CD4-positive, alpha-beta T cell treated with Interleukin-6 for 4 hours (primary cell): ENCODE measurements at places on chromosomes 5 and 9.

GRCh38 chr5:138986186-138986800 is 111.2 kb upstream of the LRRTM2 start:
- DNase-seq: no peak

DNA sequence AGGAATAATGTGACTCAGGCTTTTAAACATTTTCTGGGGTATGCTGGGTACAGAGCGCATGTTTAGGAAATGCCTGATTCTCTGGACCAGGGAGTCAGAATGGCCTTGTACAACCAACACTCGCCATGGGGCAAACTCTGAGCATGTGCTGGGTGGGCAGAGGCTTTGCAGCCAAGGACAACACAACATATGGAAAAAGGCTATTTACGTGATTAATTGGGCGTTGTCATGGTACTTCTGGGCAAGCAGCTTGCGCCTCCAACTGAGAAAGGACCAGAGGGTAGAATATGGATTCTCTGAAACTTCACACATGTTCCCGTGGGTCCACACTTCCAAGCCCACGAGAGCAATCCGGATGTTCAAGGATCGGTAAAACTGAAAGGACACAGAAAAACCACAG is 49.1 kb downstream of the NIPAL4 start:
- DNase-seq: no peak

GRCh38 chr5:172659909-172660628 is 19.0 kb downstream of the NEURL1B start:
- DNase-seq: no peak

GRCh38 chr9:38380872-38381534 is 11.5 kb upstream of the ALDH1B1 start:
- no peak for DNase-seq

DNA sequence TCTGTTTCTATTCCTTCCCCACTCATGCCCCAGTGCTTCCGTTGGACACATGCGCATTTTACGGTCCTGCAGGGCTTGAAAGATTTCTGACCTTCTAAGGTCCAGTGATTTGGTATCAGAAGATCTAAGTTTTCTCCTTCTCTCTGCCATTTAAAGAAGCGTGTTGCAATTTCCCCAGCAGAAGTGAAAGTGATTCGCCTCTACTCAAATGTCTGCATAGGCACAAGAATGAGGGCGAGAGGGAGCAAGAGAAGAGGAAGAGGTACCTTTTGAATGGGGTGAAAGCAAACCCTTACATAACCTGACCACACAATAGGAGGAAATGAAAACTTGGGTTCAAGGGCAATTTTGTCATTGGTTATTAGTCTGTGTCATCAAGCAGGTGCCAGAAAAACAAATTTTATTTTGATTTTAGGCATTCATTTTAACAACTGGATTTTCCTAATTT is 31.7 kb upstream of the NR3C1 start:
- DNase-seq: peak; percentile 52

DNA sequence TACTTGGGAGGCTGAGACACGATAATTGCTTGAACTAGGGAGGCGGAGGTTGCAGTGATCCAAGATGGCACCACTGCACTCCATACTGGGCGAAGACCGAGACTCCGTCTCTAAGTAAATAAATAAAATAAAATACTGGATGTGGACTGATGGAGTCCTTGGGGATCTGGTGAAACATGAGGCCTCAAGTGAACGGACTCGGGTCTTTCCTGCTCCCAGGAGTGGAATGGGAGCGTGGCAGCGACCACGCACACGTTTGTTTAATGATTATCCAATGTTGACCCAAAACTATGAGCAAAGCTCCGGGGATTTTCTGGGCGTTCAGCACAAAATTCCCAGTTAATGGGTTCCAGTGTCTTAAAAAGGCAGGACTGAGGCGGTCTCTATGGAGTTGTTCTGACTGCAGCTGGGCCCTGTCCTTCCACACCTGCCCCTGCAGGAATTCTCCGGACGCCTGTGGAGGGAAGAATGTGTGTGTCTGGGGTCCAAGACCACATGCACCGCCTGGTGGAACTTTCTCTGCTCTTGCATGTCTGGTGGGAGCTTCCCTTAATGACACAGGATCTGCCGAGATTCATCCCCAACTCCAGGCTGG is 26.6 kb downstream of the NEK6 start:
- DNase-seq: no peak

DNA sequence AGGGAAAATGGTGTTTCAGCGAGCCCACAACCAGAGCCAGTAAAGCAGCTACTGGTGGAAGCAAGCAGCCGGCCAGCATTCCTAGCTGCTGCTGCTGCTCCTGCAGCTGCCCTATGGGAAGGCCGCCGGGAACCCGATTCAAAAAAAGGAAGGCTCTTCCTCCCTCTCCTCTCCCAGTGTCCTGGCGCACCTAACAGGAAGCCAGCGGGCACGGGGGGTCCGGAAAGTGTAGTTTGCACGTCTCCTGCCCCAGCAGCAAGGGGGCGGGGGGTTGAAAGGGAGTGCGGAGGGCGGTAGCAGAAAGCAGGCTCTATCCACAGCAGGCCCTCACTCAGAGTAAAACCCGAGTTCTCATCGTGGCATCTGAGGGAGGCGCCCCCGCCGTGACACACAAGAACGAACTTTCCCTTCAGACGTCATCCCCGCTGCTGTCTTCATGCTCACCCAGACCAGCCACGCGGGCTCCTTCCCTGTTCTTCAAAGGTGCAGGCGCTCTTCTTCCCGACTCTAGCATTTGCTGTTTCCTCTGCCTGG is 16.5 kb downstream of the GRXCR2 start:
- DNase-seq: no peak

DNA sequence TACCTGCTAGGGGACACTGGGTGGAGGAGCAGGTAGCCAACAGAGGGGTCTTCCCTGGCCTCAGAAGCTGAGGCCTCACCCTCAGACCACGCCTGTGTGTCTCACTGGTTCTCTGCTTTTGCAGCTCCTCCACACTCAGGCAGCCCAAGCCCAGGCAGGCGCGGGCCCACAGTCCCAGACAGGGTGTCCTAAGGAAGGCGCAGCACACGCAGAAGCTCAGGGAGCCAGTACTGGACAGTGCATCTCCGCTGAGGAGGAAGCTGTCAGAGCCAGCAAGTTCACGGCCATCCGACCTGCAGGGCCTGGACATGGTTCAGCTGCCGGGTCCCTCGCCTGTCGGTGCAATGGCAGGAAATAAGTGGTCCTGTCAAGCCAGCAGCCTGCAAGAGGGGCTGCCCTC is 25.3 kb downstream of the CFAP90 start:
- DNase-seq: no peak

DNA sequence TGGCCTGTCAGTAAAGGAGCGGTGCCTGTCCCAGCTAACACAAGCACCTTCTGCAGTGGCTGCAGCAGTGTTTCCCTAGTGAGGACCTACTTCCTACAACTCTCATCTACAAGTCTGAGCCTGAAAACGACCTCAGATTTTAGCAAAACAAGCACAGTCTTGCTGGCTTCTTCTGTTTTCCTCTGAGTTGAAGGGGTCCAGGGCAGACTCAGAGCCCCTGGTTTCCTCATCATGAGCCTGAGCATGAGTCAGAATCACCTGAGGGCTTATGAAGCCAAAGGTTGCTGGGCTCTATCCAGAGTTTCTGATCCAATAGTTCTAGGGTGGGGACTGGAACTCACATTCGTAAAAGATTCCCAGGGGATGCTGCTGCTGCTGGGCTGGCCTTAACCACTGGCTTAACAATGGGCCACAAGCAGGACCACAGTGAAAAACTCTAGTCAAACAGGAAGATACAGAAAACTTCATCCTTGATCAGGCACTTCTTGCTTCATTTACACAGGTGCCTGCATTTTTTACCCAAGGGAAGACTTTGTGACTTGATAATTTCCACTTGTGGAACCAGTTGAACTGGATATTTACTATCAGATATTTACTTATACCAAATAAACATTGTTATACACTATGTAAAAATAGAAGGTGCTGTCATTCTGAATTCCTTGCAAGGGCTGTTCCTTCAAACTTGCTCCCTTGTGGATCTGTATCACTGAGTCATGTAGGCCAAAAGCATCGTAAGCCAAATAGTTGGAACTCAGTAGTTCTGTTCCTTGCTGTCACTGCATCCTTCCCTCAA is 4.3 kb upstream of the ACER2 start:
- DNase-seq: no peak

GRCh38 chr9:121851641-121852091 is 200.2 kb downstream of the DAB2IP start:
- DNase-seq: no peak

DNA sequence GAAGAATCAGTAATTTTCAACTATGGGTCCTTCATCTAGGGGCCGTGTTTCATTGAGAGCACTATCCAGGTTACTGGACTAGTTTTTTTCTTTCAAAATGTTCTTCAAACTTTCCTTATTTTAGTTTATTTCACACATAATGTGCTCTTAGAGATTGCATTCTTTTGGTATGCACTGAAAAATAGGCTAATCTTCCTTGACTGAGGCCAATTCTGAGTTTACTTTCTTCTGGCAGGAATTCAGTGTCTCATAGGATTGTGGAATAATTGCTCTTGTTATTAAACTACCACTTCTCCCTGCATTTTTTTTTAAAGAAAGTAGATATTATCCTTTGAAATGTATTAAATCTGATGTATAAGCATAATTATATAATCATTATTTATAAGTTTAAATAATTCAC is 624.5 kb downstream of the RAB3C start:
- no peak for DNase-seq

DNA sequence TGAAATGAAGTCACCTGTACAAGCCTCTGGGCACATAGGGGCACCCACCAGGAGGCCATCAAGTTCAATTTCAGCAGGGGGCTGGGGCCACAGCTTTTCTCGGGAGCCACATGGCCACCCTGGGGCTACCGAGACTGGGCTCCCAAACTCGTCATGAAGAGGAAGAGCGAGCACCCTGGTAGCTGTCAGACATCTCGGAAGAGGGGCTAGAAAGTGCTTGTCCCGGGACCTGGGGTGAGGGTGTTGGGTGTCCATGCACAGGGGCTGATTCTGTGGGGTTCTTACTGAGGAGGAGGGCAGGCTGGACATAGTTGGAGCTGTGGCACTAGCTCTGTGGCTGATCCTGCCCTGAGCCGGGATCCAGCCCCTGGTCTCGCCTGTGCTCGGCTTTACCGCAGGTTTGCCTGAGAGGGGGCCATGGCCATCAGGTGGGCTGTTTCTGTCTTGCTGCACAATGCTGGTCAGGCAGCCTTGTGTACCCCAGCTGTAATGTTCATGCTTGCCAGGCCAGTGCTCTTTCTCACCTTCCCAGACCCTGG is 70.3 kb downstream of the PHF2 start:
- no peak for DNase-seq

- no peak for DNase-seq
These were observed 2.2 kb downstream of the CPEB4 start for GRCh38 chr5:173890195-173890991.

GRCh38 chr5:104084896-104085295 is 522.3 kb upstream of the NUDT12 start:
- no peak for DNase-seq

DNA sequence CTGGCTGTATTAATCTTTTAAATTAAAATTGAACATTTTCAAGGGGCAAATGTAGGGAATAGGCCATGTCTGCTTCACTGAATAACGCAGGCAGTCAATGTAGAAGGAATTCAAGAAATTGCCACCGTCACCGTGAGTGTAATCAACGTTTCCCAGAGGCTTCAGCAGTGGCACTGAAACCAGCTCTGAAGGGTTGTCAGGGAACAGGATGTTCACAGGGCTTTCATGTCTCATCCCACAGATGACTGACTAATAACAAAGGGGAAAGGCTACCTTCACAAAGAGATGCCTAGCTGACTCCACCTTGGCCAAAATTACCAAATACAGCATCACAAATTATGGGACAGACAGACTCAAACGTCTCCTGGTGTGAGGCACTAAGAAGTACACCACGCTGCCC is 70.4 kb upstream of the SIMC1 start:
- no peak for DNase-seq

DNA sequence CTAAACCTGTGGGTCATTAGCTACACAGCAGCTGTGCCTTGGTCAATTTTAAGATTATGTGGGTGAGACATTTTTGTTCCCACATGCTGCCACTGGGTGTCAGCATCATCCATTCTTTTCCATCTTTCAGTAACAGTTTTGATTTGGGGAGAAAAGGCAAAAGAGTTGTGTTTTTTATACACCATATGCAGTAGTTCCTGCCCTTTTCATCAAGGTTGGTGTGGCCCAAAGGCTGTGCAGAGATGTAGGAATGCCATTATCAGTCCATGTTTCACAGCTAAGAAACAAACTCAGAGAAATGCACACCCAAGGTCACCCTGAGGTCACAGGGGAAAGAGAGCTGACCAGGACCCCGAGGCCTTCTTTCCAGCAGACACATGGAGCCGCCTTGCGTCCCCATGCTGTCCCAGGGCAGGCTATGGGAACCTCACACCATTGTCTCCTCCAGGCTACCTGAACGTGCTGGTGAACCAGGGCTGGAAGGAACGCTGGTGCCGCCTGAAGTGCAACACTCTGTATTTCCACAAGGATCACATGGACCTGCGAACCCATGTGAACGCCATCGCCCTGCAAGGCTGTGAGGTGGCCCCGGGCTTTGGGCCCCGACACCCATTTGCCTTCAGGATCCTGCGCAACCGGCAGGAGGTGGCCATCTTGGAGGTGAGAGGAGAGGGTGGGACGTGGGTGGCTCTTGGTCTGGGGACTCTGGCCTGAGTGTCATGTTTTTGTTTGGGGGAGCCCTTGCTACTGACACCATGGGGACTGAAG is 27.8 kb upstream of the GRPEL2 start:
- peak; percentile 67 for DNase-seq

DNA sequence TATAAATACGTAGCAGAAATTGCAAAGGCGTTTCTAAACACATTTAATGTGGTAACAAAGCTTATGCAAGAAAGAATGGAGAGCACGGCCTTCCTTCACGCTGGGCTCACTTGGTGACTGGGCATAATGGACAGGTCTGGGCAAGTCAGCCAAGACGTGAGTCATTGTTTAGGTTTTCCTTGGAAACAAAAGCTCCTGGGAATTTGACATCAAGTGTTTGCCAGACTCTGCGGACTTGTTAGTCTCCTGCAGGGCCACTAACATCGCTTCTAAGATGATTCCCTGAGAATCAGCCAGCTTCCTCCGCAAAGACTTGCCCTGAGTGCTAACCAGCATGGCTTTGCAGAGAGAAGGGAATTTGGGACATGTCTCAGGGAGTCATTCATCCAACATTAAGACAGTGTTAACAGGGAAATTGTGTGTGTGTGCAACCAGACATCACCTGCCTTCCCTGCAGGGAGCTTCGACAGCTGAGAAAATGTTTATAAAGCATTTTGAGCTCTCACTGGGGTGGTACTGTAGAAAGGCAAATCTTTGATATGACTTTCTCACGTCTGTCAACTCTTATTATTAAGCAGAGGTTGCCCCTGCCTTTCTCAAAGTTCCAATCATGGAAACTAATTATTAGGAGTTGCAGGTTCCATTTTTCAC is 182.5 kb downstream of the NTRK2 start:
- no peak for DNase-seq

- no peak for DNase-seq
These were observed 3.5 kb upstream of the SPINK5 start for GRCh38 chr5:148060309-148060708.

- DNase-seq: no peak
These were observed 7.4 kb downstream of the MRPL22 start for GRCh38 chr5:154948313-154948712.

- no peak for DNase-seq
These were observed 1982.4 kb downstream of the EFNA5 start for GRCh38 chr5:105688227-105688792.
